ENCODE measurements at places on chromosomes 1 and 21.

- no peak for DNase-seq
Measured at GRCh38 chr1:64343823-64344190, 126.1 kb upstream of the CACHD1 start.

GRCh38 chr1:16082283-16083038, 9.0 kb upstream of the FAM131C start:
- peak; percentile 24 for DNase-seq

DNA sequence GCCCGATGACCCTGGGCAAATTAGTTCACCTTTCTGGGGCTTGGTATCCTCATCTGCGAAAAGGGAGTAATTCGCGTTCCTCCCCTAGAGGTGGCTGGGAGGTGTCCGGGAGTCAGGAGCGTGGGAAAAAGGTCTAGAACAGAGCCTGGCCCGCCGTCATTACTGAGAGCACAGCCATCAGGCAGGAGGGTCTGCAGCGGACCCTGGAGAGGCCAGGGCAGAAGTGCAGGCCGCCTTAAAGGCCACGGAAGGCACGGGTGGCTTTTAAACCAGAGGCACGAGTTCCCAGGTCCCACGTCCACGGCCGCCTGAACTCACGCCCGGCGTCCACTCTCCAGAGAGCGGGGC, 850 bp downstream of the PANK4 start:
- DNase-seq = no peak

DNA sequence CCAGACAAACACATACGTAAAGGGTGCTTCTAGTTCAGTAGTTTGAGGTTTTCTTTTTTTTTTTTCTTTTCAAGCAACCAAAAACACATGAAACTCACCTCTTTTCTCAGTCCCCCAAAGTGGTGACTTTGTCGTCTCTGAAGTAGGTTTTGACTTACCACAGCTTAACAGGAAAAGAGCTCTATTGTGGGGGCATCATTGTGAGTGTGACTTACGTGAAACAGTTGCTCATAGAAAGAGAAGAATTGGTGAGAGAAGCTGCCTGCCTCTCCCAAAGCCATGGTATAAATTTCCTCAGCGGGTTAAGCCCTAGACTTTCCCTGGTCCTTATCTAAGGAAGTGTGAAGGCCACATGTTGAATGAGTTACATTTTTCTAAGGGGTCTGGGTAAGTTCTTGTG, 11.9 kb downstream of the FASLG start:
- no peak for DNase-seq

GRCh38 chr1:85975912-85976371, 180.6 kb downstream of the COL24A1 start:
- no peak for DNase-seq

- DNase-seq = no peak
Measured at GRCh38 chr1:45862008-45862407, 58.6 kb downstream of the MAST2 start.

GRCh38 chr1:160486453-160486852, 36.6 kb downstream of the SLAMF6 start:
- DNase-seq = no peak

- no peak for DNase-seq
Measured at GRCh38 chr1:89149229-89149628, 23.3 kb upstream of the GBP2 start.

GRCh38 chr1:180228648-180229482, 1.2 kb upstream of the LHX4 start:
- no peak for DNase-seq

GRCh38 chr21:23955135-23955843, 1652.0 kb downstream of the MRPL39 start:
- DNase-seq = no peak

GRCh38 chr1:41305576-41306363, 55.5 kb upstream of the FOXO6 start:
- no peak for DNase-seq

DNA sequence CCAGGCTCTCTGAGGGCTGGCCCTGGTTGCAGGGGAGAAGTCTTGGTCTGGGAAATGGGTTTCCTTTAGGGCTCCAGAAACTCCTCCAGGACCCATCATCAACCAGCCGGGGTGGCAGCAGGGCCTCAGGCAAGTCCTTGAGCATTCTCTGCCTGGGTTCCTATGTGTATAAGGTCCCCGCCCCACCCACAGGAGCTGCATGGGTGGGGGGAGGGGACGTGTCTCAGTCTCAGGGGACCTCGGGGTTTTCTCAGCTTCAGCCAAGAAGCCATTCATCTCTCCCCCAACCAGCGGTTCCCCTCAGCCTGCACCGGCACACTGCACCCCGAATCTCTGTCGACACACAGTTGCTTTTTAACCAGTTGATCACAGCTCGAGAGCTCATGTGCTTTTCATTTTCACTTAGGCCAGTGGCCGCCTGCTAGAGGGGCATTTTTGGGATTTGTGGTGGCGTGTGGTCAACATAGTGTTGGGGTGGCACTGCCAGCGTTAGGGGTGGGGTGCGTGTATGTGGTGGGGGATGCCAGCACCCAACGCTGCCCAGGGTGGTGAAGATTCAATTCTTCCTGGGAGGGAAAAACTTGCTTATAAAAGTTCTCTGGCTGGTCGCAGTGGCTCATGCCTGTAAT, 6.5 kb downstream of the RUNX3 start:
- DNase-seq = no peak

GRCh38 chr1:231421546-231421970, 529 bp downstream of the EGLN1 start:
- peak; percentile 15 for DNase-seq

DNA sequence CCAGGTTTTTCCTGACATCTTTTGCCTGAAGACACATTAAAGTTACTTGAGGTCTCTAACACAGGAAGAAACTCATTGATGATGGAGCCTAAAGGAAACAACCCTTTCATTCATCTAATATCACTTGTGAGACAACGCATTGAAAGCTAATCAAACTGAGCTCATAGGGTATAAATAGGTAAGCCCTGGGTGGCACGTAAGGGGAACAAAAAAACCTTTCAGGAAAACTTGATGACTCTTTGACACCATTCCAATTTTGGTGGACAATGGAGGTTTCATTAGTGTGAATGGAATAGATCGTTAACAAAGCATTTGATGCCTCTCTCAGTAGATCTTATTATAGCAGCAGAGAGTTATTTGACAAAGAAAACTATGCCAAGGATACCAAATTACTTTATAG, 80.7 kb upstream of the DUSP10 start:
- DNase-seq = no peak

GRCh38 chr1:27772036-27772931, 735 bp upstream of the STX12 start:
- no peak for DNase-seq

GRCh38 chr1:6472391-6472790, 6.4 kb upstream of the TNFRSF25 start:
- DNase-seq = no peak

DNA sequence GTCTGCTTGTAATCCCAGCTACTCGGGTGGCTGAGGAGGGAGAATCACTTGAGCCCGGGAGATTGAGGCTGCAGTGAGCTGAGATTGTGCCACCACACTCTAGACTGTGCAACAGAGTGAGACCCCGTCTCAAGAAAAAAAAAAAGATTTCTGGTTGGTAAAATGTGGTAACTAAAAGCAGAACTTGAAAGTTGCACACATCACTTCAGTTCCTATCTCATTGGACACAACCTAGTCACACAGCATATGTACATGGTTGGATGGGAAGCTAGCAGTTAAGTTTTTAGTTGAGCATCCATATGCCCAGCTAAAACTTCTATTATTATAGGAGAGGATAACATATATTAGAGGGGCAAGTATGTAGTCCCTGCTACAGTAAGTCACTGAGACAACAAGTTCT, 22.1 kb downstream of the BCAS2 start:
- no peak for DNase-seq

- DNase-seq = no peak
Measured at GRCh38 chr1:198845851-198846250, 207.0 kb downstream of the PTPRC start.

DNA sequence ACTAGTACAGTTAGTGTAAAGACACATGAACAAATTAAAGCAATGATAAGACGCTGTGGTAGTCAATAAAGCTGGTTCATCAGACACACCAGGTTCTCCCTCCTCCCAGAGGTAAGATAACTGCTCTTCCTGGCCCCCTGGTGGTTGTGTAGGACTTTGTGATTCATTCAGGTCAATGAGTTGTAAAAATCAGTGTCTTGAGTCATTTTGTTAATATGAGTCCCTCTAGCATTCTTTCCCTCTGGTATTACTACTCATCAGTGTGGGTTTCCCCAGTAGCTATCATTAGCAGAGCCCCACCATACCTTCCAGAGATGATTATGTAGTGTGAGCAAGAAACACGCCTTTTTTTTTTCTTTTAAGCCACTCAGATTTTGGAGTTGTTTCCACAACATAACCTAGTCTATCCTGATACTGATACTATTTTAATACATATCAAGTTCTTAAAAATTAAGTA, 3.6 kb upstream of the SETDB1 start:
- DNase-seq = peak; percentile 39

- DNase-seq = no peak
Measured at GRCh38 chr1:184698016-184698415, 56.6 kb downstream of the EDEM3 start.

- peak; percentile 17 for DNase-seq
Measured at GRCh38 chr1:8816831-8817411, 519 bp downstream of the RERE start.

DNA sequence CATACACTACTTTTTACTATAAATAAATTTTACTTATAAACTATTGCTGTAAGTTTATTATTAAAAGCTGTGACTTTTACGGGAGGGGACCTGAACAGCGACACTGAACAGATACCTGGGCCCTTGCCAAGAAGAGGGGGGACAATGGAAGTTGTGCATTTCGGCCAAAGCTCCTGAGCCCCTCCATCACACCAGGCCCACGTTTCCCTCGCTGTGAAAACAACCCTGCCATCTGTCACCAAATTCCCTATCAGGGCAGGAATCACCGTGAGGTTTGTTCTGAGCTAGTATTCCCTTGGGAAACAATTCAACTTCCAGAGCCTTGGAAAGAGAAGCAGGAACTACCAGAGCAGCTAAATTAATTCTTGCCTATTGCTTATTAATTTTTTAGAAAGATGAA, 37.0 kb downstream of the VTCN1 start:
- no peak for DNase-seq

- DNase-seq = no peak
Measured at GRCh38 chr1:201537028-201537427, 1.9 kb upstream of the NAV1 start.

DNA sequence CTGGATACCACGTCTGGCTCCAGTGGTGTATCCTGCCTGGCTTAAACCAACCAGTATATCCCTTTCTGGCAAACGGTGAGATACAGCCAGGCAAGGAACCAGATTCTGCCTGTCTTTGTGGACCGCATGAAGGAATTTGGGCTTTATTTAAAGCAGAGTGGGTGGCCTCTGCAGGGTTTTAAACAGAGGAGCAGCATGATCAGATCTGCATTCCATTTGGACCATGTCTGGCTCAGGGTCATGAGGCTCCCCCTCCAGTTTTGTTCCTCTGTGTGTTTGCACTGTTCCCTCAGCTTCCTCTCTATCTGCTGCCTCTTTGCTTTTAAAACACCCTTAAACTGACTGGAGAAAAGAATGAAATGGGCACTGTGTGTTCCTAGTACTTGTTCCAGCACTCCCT, 195.0 kb downstream of the GIPC2 start:
- DNase-seq = no peak

DNA sequence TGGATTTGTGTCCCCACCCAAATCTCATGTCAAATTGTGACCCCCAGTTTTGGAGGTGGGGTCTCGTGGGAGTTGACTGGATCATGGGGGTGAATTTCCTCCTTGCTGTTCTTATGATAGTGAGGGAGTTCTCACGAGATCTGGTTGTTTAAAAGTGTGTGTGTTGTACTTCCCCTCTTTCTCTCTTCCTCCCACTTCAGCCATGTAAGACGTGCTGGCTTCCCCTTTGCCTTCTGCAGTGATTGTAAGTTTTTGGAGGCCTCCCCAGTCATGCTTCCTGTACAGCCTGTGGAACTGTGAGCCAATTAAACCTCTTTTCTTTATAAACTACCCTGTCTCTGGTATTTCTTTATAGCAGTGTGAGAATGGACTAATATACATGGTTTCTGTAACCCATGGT, 64.6 kb downstream of the RHOU start:
- DNase-seq = no peak

DNA sequence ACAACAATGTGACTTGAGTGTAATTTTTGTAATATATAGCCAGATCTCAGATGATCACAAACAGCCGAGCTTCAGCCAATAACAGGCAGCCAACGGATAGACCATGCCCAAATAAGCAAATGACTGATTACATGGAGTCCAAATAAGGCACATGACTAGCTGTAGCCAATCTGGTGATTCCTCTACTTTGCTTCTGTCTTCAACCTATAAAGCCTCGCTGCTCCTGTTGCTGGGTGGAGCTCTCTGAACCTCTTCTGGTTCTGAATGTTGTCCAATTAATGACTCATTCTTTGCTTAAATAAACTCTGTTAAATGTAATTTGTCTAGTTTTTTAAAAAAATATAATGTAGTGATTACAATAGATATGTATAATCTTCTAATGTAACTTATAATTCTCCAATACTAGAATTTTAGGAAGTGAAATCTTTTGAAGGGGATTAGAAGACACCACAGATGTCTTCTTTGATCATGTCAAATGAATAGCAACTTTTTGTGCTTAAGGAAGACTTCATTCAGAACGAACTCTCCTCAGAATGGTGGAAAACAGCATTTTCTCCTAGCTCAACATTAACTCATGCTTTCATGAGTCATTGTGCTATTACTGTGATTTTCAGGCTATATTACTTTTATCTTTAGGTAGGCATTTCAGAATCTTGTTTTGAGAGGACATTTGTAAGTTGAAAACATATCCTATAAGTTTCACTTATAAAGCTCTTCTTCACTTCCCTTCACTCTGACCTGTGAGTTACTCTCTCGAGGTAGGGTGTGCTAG, 857.8 kb upstream of the B3GALT2 start:
- no peak for DNase-seq

GRCh38 chr1:246232126-246232525, 275.0 kb downstream of the SMYD3 start:
- DNase-seq = no peak

DNA sequence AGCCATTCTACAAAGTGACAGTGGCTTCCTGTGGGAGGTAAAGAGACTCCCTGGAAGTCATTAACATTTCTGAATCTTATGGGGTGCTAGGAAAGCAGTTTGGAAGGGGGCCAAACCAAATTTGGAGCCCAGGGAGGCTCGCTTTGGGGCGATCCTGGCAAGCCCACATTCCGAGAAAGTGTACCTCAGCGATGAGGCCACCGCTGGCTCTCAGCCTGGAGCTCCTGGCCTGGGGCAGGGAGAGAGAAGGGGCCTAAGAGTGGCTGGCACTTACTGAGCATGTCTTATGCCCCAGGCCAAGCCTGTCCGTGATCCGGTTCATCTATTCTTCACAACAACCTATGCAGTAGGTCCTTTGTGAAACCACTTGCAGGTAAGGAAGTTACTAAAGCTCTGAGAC, 98.8 kb downstream of the CCDC185 start:
- no peak for DNase-seq

DNA sequence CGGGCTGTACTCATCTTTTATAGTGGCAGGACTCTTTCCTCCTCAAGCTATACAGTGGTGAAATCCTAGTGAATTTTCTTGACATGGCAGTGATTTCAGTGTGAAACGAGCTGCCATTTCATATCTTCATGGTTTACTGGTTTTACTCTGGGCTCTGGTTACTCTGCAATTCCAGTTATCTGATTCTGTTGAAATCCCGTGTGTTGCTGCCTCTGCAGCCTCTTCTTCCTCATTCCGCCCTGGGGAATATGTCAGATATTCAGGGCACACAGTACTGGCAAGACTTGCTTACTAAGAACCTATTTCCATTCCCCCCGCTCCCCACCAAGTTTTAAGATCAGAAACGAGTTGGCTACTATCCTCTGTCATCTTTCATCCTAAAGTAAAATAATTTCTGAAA, 7.9 kb upstream of the OR2B11 start:
- no peak for DNase-seq

Data from effector CD8-positive, alpha-beta T cell (primary cell).